Stimulated activated CD8-positive, alpha-beta memory T cell treated with anti-CD3 and anti-CD28 coated beads, Interleukin-7, amount 100 ng/mL, for 4 hours (primary cell): ENCODE measurements at places on chromosomes 7 and 10.

- DNase-seq = no peak
Observed at GRCh38 chr10:113118882-113119281, 168.8 kb downstream of the TCF7L2 start.

- no peak for DNase-seq
Observed at GRCh38 chr10:100878291-100878910, 34.4 kb upstream of the SLF2 start.

- DNase-seq = no peak
Observed at GRCh38 chr7:99196536-99197258, 11.2 kb downstream of the KPNA7 start.

DNA sequence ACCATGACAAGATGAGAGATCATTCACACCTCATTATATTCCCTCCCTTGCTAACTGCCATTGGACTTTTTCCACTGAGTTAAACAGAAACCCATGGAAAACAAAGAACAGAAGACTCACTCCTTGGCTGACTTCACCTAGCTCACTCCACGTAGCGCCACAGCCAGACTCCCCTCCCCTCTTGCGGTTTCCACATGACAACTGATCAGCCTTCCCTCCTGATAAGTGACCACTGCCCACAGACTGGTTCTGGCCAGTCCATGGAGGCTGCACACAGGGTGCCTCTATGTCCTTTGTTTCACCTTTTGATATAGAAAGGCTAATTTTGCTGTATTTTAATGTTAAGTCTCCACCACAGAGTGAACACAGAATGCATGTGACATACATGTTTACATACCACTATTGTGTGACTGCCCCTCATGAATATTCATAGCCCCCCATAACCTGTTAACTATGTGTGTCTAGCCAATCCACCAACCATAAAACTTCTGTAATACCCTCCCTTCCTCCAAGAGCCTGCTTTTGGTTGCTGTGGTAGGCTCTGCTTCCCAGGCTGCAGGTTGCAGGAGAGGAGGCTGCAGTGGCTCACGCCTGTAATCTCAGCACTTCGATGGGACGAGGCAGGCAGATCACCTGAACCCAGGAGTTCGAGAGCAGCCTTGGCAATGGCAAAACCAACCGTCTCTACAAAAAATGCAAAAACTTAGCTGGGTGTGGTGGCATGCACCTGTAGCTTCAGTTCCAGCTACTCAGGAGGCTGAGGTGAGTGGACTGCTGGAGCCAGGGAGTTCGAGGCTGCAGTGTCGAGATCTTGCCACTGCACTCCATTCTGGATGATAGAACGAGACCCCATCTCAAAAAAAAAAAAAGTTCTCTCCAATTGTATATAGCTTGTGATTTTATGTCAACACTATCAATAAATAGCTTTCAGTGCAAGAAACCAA, 10.0 kb upstream of the IFIT5 start:
- DNase-seq = no peak

- no peak for DNase-seq
Observed at GRCh38 chr7:571718-572415, 52.2 kb upstream of the PDGFA start.
